ENCODE measurements at places on chromosomes 5 and 9. TPM values are rescaled to one million over a fixed set of nuclear protein-coding genes. Genes with fewer than 3 reads are reported as not detected.

ZNF462 gene
- 8.9 TPM for total RNA-seq

FGFR4 gene
- 33.7 TPM for total RNA-seq

MBLAC2 gene
- total RNA-seq: 6.0 TPM

SLC27A6 gene
- 1.3 TPM for total RNA-seq

SNX2 gene
- 14.8 TPM for total RNA-seq

PPP1R2B gene
- total RNA-seq: not detected
